ENCODE measurements at places on chromosomes 12 and 14. TPM values are rescaled to one million over a fixed set of nuclear protein-coding genes. Genes with fewer than 3 reads are reported as not detected.

The GSC gene
- 0.50 TPM for total RNA-seq

GRCh38 chr14:54047645-54048308 lies 91.2 kb upstream of the BMP4 start:
- DNase-seq: no peak

GRCh38 chr12:103373088-103373523 lies 122.7 kb downstream of the C12orf42 start:
- DNase-seq: peak; percentile 49

DNA sequence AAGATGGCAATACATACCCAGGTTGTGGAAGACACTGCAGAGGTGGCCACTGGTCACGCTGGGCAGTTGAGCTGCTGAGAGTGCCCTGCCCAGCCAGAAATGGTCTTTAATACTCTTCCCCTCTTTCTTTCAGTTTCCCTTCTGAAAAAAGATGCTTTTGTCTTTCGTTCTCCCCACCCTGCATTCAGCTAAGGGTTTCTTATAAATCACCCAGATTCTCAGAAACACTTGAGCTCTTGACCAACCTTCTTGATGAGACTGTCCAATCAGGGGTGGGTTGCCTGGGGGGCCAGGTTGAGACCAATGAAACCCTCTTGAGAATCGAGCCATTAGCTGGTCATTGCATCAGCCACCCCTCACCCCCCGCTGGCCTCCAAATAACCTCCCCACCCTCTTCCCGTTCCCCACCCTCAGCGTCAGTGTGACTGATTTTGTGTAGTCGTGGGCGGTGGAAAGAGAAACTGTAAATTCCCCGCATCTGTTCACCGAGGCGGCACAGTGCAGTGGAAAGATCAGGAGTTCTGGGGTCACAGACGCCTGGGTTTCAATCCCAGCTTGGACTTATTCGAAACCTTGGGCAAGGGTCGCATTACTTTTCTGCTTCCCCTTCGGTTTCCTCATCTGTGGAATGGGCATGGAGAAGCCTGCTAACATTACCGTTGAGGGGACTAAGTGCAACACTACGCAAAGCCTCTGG lies 52.3 kb downstream of the SLC25A47 start:
- peak; percentile 89 for DNase-seq

GRCh38 chr12:101490286-101490920 lies 15.3 kb downstream of the SPIC start:
- no peak for DNase-seq

DNA sequence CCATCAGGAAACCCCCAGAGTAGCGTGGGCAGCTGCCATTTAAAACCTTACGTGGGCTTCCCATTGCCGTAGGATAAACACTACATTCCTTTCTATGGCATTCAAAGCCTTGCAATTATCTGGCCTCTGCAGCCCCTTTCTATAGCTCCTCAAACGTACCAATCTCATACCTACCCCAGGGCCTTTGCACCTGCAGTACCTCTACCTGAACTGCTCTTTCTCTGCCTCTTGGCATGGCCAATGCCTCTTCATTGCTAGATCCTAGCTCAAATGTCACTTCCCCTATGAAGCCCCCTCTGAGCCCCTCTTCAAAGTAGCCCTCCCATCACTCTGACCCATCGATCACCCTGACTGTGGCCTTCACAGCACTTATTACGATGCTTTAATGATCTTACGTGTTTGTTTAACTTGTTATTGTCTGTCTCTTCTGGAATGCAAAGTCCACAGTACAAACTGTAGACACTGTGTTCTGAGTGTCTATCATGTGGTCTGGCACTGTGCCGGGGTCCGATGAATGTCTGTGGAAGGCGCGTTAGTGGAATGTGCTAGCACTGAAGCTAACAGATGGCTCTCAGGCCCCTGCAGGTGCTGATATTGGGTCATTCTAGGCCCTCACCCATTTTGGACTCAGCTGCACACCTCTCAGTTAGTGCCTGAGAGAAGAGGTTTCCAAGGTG lies 157.3 kb upstream of the NOS1 start:
- DNase-seq: peak; percentile 72

DNA sequence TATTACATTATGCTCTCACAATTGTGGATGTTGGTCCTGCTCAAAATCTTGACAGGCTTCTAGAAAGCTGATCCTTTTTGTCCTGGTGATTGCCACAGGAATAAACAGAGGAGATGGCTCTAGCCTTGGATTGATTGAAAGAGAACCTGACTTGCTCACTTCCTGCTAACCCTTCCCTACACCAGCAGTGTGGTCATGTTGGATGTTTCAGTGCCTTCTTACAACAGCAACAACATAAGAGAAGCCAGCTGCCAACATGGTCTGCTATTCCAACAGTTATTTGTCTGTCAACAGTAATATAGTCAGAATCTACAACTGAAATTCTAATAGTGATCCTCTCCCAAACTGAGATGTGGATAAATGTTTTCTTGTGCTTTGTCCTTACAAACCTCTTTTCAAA lies 311.6 kb upstream of the DIO2 start:
- DNase-seq: no peak

Data from lower lobe of right lung (tissue), 2 donors.